Stimulated activated naive CD8-positive, alpha-beta T cell treated with anti-CD3 and anti-CD28 coated beads, Interleukin-15, Interleukin-2, amounts not matched to agents 100 U/mL and 50 U/mL, for 24 hours (primary cell): ENCODE measurements at places on chromosomes 16 and 17.

- DNase-seq: no peak
These were observed 42.9 kb downstream of the LMF1 start for GRCh38 chr16:927931-928330.

GRCh38 chr17:65662196-65662595, 100.7 kb upstream of the AXIN2 start:
- DNase-seq: no peak

DNA sequence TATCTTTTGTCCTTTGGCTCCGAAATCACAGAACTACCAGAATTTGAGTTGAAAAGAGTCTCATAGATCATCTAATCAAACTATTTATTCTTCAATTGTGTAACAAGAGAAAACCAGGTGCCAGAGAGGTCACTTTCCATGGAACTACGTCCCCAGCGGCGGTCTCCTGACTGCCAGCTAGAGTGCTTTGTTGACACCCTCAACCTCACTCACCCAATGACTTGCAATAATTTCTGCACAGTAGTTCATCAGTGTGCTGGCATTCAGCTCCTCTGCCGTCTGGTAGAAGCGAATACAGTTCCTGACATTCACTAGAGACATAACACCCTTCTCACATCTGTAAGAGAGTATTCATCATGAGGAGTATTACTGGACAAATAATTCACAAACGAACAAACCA, 54.2 kb downstream of the ANKFY1 start:
- DNase-seq: no peak

DNA sequence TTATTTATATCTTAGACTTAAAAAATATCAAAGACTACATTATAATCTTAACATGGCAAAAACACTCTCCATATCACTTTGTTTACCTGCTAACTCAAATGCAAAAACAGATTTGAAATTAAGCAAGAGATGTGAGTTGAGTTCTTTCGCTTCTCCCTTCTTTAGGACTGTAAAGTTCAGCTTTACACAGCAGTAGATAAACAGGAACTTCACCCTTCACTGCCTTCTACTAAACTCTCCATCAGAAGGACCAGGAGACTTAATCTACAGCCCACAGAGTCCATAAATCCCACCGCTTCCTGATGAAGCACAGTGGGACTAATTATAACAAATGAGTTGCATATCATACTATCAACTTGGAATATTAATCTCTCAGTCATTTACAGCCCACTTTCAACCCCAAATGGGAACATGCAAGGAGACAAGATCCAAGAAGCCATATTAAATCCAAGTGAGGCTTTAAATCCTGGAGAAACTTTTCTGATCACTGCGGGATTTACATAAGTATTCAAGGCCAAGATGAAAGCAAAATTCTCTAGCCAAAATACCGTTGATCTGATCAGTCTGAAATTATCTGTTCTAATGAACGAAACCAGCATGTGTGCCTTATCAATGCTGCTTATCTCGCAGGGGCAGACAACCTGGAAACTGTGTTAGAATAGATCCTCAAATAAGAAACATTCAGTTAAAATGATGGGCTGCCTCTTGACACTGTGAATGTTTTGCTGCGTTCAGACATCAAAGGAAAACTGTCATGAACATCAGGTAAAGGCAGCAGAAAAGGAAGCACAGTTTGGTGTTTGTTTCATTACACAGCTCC, 1.6 kb downstream of the AMFR start:
- DNase-seq: no peak

DNA sequence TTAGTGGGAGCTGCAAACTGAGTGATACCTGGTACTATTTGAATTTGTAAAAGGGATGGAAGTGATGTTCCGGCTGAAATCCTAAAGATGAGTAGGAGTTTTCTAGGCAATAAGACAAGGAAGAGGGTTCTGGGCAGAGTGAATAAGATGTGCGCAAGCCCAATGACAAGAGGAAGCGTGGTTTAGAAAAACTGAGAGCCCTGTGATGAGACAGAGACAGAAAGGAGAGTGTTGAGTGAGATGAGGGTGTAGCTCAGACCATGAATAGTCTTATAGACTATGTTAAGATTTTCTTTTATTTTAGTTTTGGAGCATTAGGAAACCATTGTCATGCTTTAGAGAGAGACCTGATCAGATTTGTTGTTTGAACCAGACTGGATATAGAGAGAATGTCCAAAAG, 50.2 kb downstream of the COX10 start:
- DNase-seq: no peak

DNA sequence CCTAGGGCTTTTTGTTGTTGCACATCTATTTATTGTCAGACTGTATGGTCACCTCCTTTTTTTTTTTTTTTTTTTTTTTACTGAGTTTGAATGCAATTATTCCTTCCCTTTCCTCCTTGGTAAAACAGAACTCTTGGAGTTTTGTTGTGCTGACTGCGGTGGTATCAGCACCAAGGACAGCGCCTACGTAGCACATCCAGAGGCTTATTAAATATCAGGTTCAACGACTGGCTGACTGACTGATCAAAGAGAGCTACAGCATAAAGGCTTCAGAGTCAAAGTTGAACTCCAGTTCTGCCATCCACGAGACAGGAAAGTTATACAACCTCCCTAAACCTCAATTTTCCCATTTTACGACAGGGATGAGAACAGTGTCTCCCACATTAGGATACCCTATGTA, 86.1 kb upstream of the RBFOX1 start:
- no peak for DNase-seq

- DNase-seq: no peak
These were observed 461.7 kb upstream of the DYNLRB2 start for GRCh38 chr16:80079072-80079471.

- no peak for DNase-seq
These were observed 71.1 kb upstream of the RPL38 start for GRCh38 chr17:74132354-74132753.

GRCh38 chr17:57459286-57459915, 203.1 kb downstream of the MSI2 start:
- peak; percentile 35 for DNase-seq

- no peak for DNase-seq
These were observed 70.5 kb downstream of the TIMM22 start for GRCh38 chr17:1067282-1067956.

GRCh38 chr17:66353937-66354401, 51.6 kb downstream of the PRKCA start:
- DNase-seq: no peak

DNA sequence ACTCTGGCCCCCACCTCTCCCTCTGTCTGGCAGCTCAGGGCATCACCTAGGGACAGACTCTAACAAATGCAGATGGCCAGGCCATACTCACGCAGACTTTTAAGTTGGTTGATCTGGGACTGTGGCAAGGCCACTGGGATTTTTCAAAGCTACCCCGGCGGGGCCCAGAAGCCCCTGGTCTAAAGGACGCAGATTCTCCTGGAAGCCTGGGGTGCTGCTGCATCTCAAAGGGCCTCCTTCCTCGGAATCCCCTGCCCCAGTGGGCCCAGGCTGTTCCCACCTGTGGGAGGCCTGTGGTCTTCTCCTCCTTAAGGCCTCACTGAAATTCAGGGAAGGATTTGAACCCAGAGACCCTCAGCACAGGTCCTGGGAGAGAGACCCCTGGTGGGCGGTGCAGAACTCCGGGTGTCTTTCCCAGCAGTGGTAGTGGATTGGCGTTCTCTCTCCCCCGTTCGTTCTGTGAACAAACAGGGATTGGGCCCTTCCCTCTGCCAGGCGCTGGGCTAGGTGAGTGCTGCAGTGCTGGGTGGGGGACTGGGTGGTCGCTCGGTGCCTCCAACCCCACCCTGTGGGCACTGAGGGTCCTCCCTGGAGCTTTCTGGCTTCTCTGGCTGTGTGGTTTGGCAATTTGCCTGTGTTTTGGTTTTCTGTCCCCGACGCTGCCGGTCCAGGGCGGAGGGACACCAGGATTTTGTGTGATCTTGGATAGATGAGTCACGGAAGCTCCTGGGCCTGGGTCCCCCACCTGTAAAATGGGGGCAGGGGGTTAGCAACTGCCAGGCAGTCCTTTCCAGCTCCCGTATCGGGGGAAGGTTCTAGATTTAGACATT, 160.5 kb upstream of the GSE1 start:
- DNase-seq: no peak

- no peak for DNase-seq
These were observed 8.8 kb downstream of the MAP3K14 start for GRCh38 chr17:45308016-45308365.

DNA sequence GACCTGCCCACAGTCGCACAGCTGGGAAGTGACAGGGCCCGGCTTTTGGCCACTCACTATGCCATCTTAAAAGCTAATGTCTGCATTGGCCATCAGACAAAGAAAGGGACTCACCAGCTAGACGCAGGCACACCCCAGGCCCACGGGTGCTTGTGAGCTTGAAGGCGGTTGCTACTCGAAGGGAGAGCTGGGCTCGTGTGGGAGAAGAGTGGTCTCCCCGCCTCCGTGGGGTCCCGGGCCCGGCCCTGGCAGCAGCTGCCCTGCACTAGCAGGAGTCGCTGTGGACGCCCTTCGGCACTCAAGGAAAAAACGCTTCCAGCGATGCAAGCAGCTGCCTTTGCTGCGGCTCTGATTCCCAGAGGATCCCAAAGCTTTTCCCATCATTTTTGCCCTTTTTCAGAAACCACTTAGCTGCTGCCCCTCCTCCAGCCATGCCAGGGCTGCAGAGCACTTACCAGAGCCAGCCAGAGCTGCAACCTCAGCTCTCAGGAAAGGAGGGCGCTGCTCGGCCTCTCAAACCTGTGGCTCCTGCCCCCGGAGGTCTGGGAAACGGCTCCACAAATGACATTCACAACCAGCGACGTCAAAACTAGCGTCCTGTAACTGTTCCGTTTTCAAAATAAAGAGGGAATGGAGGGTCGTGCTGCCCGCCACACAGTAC, 12.3 kb downstream of the TRPV1 start:
- DNase-seq: no peak

DNA sequence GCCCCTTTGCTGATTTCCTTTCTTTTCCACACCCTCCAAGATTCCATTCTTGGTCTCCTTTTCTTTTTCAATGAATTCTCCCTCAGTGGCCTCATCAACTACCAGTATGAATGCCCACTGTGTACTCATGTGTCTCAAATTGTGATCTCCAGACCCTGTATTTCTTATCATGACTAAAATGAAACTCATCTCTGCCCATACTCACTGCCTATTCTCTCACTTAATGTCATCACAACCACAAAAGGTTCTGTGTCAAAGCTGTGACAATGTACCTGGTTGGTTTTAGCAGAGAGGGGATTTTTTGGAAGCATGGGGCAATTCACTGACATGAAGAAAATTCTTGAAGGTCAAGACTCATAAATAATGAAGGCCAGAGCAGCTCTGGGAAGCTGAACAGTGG, 11.5 kb upstream of the TBX4 start:
- DNase-seq: no peak

DNA sequence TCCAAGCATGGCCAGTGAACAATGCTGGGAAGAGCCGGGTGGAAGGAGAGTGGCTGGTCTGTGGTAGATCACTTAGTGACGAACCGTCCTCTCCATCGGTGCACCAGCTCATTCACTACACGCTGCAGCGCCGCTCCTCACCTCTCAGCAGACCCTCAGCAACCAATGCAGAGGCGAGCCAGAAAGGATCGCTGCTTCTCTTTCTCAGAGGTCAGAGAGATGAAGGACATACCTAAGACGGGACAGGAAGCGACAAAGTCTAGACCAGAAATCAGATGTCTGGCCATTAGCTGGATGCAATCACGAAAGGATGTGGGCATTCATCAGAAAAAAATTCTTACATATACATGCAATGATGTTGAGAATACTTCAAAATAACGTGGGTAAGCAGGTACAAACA, 26.9 kb downstream of the NSMCE1 start:
- no peak for DNase-seq

- no peak for DNase-seq
These were observed 3.9 kb upstream of the HOXB5 start for GRCh38 chr17:48597528-48597777.

GRCh38 chr17:51322390-51323029, 62.2 kb downstream of the UTP18 start:
- no peak for DNase-seq

DNA sequence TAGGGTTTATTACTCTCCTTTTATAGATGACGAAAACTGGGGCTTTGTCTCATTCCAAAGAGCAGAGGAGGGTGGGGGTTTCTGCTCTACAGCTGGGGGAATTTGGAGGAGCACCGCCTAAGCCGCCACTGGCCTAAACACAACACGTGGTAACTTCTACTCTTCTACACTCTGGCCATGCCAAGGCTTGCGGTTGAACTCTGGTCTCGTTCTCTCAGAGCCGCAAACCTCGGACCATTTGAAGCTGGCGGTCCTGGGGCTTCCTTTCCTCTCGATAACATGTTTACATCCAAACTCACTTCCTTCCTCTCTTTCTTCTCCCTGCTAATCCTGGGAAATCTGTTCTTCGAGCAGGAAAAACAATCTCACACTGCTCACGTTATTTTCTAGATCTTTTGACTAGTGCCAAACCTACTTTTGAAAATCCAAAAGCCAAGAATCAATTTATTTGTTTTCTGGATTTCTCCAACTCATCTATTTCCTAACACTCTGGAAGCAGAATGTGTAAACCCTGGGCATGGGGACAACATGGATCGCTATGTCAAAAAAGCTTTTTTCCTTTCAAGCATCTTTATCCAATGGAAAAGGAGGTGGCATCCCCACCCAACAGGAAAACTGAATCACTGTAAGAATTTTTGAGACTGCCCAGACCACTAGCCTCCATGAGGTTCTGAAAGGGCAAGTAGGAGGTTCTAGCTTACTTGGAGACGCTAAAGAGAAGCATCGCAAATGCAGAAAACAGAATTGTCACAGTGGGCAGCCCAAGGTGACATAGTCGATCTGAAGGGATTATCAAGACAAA, 13.6 kb upstream of the EEF2K start:
- peak; percentile 84 for DNase-seq

- no peak for DNase-seq
These were observed 102.7 kb downstream of the CA4 start for GRCh38 chr17:60252459-60252858.

DNA sequence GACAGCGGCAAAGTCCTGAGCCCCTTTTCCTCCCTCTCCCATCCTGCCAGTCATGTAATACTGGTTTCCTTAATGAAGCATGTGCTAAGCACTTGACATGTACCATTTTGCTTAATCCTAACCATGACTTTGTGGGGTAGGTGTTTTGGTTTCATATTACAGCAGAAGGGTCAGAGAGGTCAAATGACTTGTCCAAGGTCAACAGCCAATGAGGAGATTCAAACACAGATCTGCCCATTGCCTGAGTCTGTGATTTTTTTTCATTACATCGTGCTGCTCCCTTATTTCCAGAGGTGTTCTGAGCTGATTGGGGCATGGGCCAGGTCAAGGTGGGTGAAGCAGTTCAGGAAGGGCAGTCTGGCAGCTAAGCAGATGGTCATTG, 17.6 kb upstream of the PHF12 start:
- DNase-seq: no peak

- peak; percentile 82 for DNase-seq
These were observed 196.1 kb downstream of the GSG1L start for GRCh38 chr16:27867122-27868110.
